ENCODE measurements at places on chromosomes 2 and 18. TPM values are rescaled to one million over a fixed set of nuclear protein-coding genes. Genes with fewer than 3 reads are reported as not detected.
A peak's percentile ranks its signal among the peaks of the same experiment; 100 is the strongest.

Gene CD226
- 0.57 TPM for polyA plus RNA-seq

DNA sequence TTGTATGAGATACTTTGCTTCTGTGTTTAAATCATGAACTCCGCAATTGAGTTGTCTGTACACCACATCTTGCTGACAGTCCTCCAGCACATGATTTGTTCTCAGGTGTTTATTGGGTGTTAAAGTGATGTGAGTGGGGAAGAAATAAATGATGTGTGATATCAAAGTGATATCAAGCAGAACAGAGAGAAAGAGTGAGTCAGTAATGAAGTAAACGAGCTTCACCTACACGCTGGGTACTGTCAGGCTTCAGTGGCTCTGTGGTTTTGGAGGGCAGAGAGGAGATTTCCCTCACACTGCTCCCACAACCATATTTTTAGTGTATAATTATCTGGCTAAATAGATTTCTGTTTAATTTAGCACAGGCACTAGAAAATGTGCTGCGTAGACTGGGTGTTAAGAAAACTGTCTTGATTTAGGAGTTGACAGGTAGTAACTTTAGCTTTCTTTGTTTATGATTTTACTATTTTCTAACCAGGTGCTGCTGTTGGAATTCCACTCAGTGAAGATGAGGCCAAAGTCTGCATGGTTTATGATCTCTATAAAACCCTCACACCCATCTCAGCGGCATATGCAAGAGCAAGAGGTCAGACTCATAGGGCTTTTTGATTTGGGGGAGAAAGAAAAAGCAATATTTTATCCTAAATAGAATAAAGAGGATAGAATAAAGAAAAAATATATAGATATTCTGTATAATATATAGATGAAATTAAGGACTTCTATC, 21.2 kb downstream of the ATIC start:
- no peak for DNase-seq

DNA sequence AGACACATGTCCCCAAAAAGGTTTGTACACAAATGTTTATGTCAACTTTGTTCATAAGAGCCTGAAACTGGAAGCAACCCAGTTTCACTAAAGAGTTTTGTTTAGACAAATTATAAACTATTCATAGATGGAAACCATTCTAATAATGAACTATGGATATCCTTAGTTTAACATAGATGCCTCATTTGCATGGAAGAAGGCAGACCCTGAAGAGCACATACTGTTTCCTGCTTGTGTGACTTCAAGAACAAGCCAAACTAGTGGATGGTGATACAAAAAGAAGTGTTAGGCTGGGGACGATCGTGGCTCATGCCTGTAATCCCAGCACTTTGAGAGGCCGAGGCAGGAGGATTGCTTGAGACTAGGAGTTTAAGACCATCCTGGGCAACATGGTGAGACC, 48.1 kb downstream of the ACOXL start:
- no peak for DNase-seq

GRCh38 chr18:76859474-76860339, 37.4 kb downstream of the ZNF236 start:
- no peak for DNase-seq

Gene RAB17
- 2.3 TPM for polyA plus RNA-seq

Gene ALPG
- 0.07 TPM for polyA plus RNA-seq

Gene LYG1
- polyA plus RNA-seq, result 2.9 TPM

DNA sequence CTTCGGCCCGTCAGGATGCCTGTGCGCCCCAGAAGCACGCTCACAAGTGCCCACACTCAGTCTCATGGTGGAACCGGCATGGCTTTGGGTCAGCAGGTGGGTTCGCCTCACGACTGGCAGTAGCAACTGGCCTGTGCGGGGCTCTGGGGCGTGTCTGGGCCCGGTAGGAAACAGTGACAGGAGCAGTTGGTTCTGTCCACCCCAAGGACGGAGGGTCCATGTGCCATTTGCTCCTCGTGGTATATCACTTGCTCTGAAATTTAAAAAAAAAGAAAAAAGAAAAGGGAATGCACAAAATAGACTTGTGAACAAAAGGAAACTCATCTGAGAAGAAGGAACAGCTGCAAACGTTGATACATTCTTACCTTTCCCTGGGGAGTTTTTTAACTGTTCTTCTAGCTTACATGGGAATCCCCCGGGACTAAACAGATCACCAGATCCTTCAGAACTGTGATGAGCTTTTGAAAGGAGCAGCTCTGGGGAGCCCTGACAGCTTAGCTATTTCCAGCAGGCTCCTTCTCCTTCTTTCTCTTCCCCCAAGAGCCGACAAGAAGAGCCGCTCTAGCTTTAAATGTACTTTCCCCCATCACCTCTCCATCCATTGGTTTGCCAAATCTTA, 42.8 kb downstream of the TRAPPC12 start:
- DNase-seq, result no peak

Gene CHST9
- polyA plus RNA-seq, result not detected

Gene NOL4
- not detected for polyA plus RNA-seq

Gene NETO1
- polyA plus RNA-seq, result not detected

- no peak for DNase-seq
Measured at GRCh38 chr18:1564793-1565192, 660.1 kb downstream of the ADCYAP1 start.

Gene IL18RAP
- polyA plus RNA-seq, result not detected

DNA sequence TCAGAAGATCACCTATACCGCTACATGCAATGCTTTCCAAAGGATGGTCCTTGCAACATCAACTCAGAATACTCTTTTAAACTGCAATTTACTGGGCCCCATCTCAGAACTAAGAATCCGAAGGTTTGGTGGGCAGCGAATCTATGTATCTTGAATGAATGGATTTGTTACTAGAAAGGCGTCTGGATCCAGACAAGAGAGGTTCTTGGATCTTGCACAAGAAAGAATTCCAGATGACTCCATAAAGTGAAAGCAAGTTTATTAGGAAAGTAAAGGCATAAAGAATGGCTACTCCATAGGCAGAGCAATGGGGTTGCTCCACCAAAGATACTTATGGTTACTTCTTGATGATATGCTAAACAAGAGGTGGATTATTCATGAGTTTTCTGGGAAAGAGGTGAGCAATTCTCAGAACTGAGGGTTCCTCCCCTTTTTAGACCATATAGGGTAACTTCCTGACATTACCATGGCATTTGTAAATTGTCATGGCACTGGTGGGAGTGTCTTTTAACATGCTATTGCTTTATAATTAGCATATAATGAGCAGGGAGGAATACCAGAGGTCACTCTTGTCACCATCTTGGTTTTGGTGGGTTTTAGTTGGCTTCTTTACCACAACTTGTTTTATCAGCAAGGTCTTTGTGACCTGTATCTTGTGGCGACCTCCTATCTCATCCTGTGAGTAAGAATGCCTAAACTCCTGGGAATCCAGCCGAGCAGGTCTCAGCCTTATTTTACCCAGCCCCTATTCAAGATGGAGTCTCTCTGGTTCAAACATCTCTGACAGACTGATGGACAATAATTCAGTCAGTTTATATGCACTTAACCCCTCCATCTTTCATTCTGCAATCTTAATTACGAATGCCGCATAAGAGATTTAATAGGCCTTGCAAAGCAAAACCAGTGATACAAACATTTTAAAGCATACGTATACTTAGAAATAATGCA, 7.5 kb upstream of the RMDN2 start:
- DNase-seq, result no peak

GRCh38 chr2:173288561-173288960, 66.1 kb upstream of the CDCA7 start:
- peak; percentile 30 for DNase-seq

- DNase-seq, result peak; percentile 9
Measured at GRCh38 chr18:47397671-47398319, 146.3 kb upstream of the SKOR2 start.

- no peak for DNase-seq
Measured at GRCh38 chr2:64391940-64392339, 62.0 kb upstream of the LGALSL start.

DNA sequence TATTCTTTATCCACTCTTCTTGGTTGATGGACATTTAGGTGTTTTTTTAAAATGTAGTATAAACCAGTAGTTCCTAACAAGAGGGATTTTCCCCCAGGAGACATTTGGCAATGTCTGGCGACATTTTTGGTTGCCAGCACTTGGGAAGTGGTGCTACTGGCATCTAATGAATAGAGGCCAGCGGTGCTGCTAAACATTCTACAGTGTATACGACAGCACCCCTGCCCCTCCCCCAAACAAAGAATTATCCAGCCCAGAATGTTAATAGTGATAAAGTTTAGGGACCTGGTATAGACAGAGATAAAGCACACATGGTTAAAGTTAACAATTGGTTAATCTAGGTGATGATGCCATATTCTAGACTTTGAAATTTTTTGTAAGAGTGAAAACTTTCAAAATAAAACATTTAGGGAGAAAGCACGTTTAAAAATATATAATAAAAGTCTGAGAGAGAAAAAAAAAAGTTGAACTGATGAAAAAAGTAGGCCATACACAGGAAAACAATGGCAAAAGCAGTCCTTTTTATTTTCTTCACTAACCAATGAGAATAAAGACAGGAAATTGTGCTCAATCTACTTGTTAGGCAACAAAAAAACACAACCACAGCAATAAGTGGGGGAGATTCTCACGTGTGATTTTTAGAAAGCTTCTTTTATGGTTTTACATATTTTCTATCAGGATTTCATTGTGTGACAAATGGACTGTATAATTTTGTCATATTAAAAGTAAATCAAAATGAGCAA, 14.8 kb downstream of the FBXO48 start:
- DNase-seq, result no peak

DNA sequence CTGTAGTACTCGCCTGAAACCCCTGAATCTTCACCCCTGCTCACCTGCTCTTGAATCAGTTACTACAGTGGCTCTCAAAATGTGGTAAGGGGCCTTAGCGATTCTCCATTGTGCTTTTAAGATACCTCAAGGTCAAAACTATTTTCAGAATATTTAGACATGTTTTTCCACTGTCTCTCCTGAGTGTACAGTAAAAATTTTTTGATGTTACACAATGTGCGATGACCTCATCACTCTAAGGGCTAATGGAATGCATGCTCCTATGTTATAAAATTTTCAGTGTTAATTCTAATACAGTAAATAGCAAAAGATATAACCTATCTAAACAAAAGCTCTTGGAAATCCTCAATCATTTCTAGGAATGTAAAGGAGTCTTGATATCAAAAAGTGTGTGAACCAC, 336.9 kb upstream of the PKDCC start:
- no peak for DNase-seq

Gene PRSS56
- polyA plus RNA-seq, result 0.07 TPM

Gene SKA1
- 11.9 TPM for polyA plus RNA-seq

Gene RGPD3
- 0.12 TPM for polyA plus RNA-seq

- no peak for DNase-seq
Measured at GRCh38 chr18:48021273-48021914, 90.9 kb upstream of the SMAD2 start.

DNA sequence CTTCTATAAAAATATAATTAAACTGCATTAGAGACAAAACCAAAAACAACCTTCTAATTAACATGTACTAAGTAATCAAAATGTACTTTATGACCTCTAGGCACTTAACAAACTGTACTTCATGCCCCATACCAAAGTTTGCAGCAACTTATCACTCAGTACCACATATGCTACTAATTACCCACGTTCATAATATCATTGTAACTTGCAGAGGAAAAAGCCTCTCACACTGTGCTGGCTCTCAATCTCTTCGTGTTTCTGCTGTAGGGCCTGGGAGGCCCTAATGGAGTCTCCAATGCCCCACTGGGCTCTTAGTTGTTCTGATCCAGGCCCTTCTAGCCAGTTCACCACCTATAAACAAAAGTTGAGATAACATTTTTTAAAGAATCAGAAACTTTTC, 82.1 kb upstream of the CCDC141 start:
- no peak for DNase-seq

DNA sequence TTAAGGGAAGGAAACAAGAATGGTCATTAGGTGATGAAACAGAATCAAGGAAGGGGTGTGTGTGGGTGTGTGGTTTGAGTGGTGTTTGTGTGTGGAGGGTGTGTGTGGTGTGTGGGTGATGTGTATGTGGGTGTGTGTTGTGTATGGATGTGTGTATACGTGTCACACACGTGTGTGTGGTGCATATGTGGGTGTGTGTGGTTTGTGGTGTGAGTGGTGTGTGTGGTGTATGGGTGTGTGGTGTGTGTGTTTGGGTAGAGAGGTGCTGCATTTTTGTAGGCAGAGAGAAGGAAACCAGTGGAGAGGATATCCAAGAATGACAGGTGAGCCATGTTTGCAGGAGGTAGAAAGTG, 1.1 kb upstream of the CEP192 start:
- no peak for DNase-seq

Gene LTBP1
- 24.2 TPM for polyA plus RNA-seq

DNA sequence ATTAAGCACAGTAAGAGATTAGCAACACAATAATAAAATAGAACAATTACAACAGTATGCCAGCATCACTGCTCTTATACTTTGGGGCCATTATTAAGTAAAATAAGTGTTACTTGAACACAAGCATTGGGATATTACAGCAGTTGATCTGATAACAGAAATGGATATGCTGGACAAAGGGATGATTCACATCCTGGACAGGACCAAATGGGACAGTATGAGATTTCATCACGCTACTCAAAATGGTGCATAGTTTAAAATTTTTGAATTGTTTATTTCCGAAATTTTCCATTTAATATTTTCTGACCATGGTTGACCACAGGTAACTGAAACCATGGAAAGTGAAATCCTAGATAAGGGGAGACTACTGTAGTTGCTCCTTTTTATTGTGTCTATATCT, 138.2 kb downstream of the UBR3 start:
- no peak for DNase-seq

- DNase-seq, result no peak
Measured at GRCh38 chr2:26141145-26141769, 31.6 kb upstream of the GAREM2 start.

DNA sequence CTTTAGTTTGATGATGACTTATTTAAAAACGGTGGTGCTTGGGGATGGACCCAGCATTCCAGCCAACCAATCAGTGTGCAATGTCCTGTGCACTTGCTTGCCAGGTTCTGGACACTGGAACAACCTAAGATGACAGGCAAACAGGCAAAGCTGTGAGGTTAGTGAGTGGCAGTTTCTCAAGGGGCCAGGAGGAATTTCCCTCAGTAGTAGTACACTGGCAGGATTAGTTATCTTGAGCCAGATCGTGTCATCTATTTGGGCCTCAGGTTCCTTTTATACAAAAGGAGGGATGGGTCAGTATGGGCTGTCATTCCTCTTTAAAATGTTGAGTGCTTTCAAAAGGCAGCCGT, 26.6 kb downstream of the MAP4K4 start:
- no peak for DNase-seq

Gene ATG9A
- polyA plus RNA-seq, result 34.6 TPM

- DNase-seq, result no peak
Measured at GRCh38 chr2:26394694-26395093, 7.0 kb upstream of the DRC1 start.

- no peak for DNase-seq
Measured at GRCh38 chr2:140013545-140014203, 1233.5 kb upstream of the NXPH2 start.

- DNase-seq, result no peak
Measured at GRCh38 chr2:168851674-168852320, 38.4 kb downstream of the SPC25 start.

GRCh38 chr2:31476511-31477180, 62.1 kb upstream of the XDH start:
- DNase-seq, result no peak

Gene CXCR1
- not detected for polyA plus RNA-seq

- no peak for DNase-seq
Measured at GRCh38 chr18:26963292-26963691, 97.8 kb upstream of the AQP4 start.

Gene CFAP65
- 0.22 TPM for polyA plus RNA-seq

Gene VPS4B
- polyA plus RNA-seq, result 21.8 TPM
